ENCODE measurements at places on chromosomes 13 and 19. TPM values are rescaled to one million over a fixed set of nuclear protein-coding genes. Genes with fewer than 3 reads are reported as not detected.

SYCN gene
- not detected for polyA plus RNA-seq

C19orf18 gene
- polyA plus RNA-seq, result 1.7 TPM

NUMBL gene
- polyA plus RNA-seq, result 3.5 TPM

KL gene
- 0.52 TPM for polyA plus RNA-seq

PLD3 gene
- polyA plus RNA-seq, result 81.6 TPM

ICAM5 gene
- polyA plus RNA-seq, result 0.21 TPM

IL11 gene
- polyA plus RNA-seq, result not detected

MAP4K1 gene
- 153 TPM for polyA plus RNA-seq

GPR12 gene
- polyA plus RNA-seq, result 0.04 TPM

SLC5A5 gene
- 0.52 TPM for polyA plus RNA-seq

FFAR2 gene
- polyA plus RNA-seq, result 5.7 TPM

RFPL4AL1 gene
- polyA plus RNA-seq, result not detected

PROZ gene
- polyA plus RNA-seq, result not detected

SIGLEC7 gene
- polyA plus RNA-seq, result 6.8 TPM

URAD gene
- polyA plus RNA-seq, result 0.20 TPM

ZNF69 gene
- 1.8 TPM for polyA plus RNA-seq

PEG3 gene
- polyA plus RNA-seq, result 0.27 TPM

ZNF536 gene
- 0.64 TPM for polyA plus RNA-seq

NDUFB7 gene
- polyA plus RNA-seq, result 283 TPM

ZNF560 gene
- polyA plus RNA-seq, result 0.02 TPM

PNMA8C gene
- polyA plus RNA-seq, result not detected

ZNF20 gene
- polyA plus RNA-seq, result 2.7 TPM

VAV1 gene
- polyA plus RNA-seq, result 34.8 TPM

GPC6 gene
- 0.48 TPM for polyA plus RNA-seq

LYPD5 gene
- polyA plus RNA-seq, result 6.6 TPM

FAM216B gene
- 0.04 TPM for polyA plus RNA-seq

TTC9B gene
- not detected for polyA plus RNA-seq

ANKLE1 gene
- 2.2 TPM for polyA plus RNA-seq

SMAD9 gene
- 0.67 TPM for polyA plus RNA-seq

HMG20B gene
- polyA plus RNA-seq, result 71.4 TPM

ENOX1 gene
- 0.42 TPM for polyA plus RNA-seq

C3 gene
- polyA plus RNA-seq, result 34.1 TPM

FFAR3 gene
- polyA plus RNA-seq, result 0.30 TPM

KLK3 gene
- polyA plus RNA-seq, result not detected

ZNF888 gene
- polyA plus RNA-seq, result 2.6 TPM

CLEC17A gene
- 47.6 TPM for polyA plus RNA-seq

PCDH17 gene
- polyA plus RNA-seq, result 9.1 TPM

GRK1 gene
- not detected for polyA plus RNA-seq

CYP4F11 gene
- not detected for polyA plus RNA-seq

CHST8 gene
- polyA plus RNA-seq, result 0.43 TPM

LILRA5 gene
- 34.5 TPM for polyA plus RNA-seq

ZNF284 gene
- polyA plus RNA-seq, result 1.3 TPM

RASGRP4 gene
- 7.4 TPM for polyA plus RNA-seq

DNASE2 gene
- polyA plus RNA-seq, result 19.5 TPM

GET3 gene
- polyA plus RNA-seq, result 35.4 TPM

NLRP4 gene
- polyA plus RNA-seq, result 1.1 TPM

WASF3 gene
- polyA plus RNA-seq, result 1.7 TPM

C19orf73 gene
- polyA plus RNA-seq, result 5.5 TPM

OR7D2 gene
- polyA plus RNA-seq, result 0.03 TPM

SMIM44 gene
- polyA plus RNA-seq, result not detected

IQCN gene
- 7.8 TPM for polyA plus RNA-seq

SBSN gene
- 0.33 TPM for polyA plus RNA-seq

LSR gene
- 10.9 TPM for polyA plus RNA-seq

CGB5 gene
- polyA plus RNA-seq, result not detected
